ENCODE measurements at places on chromosomes 5 and 9.
A peak's percentile ranks its signal among the peaks of the same experiment; 100 is the strongest.

GRCh38 chr5:119309326-119309725, 46.5 kb upstream of the TNFAIP8 start:
- DNase-seq, result no peak

DNA sequence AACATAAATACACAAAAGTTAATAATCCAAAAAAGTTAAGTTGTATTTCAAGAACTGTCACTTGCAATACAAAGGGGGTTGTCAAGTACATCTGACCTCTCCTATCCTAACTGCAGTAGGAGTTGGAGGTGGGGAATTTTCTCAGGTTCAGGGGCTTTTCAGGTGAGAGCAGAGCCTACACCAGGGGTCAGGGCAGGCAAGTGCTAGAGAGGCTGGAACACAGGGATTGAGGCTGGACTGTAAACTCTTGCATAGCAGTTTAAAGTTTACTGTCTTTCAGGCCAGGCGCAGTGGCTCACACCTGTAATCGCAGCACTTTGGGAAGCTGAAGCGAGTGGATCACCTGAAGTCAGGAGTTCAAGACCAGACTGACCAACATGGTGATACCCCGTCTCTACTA, 25.4 kb upstream of the RASGRF2 start:
- no peak for DNase-seq

DNA sequence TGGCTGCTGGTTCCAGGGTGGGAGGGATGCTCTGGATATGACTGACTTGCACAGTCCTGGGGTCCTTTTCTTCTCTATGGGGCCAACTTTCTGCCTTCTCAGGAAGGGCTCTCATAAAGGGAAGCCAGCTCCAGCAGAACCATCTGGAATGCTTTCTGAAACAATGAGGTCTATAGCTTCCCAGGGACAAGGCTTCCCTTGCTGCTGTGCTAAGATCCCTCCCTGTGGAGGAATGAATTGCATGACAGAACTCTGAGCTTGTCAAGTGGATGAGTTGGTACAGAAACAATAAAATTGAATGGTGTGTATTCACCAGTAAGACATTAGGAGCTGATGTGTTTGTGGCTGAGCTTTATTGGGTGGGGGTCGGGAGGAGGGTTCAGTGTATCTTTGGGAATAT, 19.8 kb downstream of the CKMT2 start:
- no peak for DNase-seq

GRCh38 chr5:34991486-34992238, 56.1 kb downstream of the AGXT2 start:
- no peak for DNase-seq

DNA sequence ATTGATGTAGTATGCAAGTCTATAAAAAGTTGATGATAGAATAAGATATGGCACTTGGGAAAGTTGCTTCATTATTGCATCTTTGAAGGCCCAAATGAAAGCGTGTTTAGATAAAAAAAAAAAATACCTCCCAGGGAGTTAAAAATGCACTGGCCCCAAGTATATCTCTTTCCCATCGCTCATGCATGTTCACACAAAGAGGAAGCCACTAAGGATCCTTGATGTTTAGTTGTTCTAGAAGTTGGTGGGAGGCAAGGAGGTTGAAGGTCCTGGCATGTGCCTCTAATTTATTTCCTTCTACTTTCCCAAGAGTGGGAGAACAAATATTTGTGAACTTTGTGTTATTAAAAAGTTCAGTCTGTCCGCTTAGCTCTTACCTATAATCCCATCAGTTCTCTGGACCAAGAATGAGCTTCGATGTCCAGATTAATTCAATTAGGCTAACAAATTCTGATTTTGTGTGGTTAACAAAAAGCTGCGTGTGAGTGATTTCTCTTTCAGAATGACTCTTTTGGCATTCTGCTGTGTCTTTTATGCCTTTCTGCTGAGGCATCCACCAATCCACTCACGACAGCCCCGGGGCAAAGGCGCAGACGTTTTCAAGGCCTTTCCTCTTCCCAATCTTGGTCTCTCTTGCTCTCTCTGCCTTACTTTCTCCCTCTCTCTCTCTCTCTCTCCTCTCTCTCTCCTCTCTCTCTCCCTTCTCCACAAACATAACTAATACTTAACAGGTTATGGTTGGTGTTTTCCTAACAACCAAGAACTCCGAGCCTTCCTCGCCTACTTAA, 135.1 kb upstream of the ERCC6L2 start:
- DNase-seq, result no peak

- no peak for DNase-seq
Observed at GRCh38 chr5:125041798-125042197, 295.4 kb upstream of the ZNF608 start.

- no peak for DNase-seq
Observed at GRCh38 chr5:179436321-179437122, 91.3 kb upstream of the ADAMTS2 start.

DNA sequence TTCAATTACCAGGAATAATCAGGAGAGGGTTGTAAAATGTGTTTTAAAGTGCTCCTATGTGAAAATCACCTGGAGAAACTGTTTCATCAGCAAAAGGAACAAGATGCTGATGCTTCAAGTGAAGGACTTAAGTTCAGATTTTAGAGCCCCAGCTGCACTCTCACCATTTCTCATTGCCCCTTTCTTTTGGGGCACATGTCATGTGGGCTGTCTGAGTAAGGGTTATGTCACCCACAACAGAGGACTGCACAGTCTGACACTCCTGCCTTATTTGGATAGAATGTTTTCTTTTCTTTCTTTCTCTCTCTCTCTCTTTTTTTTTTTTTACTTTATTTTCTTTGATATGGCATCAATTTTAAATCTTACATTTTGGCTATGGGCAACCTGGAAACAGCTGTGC, 204.1 kb upstream of the EFNA5 start:
- no peak for DNase-seq

DNA sequence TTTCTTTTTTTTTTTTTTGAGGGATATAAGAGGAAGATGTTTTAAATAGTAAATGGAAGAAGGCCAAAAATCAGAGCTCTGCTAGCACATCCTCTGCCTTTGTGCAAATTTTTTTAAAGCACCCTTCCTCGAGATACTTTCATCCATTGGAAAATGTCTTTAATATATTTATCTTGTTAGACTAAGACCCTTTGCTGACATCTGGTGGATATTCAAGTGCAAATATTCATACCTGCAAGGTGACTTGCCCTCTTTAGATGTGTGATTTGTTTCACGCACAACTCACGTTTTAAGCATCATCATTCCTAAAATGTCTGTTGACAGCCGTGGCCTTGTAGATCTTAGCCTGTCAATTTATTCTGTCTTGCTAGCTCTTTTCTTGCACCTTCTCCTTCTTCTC, 258.5 kb downstream of the AGTPBP1 start:
- no peak for DNase-seq

- DNase-seq, result no peak
Observed at GRCh38 chr9:5205071-5205470, 19.6 kb upstream of the INSL6 start.

GRCh38 chr5:84383816-84384603, 670 bp downstream of the EDIL3 start:
- DNase-seq, result no peak

DNA sequence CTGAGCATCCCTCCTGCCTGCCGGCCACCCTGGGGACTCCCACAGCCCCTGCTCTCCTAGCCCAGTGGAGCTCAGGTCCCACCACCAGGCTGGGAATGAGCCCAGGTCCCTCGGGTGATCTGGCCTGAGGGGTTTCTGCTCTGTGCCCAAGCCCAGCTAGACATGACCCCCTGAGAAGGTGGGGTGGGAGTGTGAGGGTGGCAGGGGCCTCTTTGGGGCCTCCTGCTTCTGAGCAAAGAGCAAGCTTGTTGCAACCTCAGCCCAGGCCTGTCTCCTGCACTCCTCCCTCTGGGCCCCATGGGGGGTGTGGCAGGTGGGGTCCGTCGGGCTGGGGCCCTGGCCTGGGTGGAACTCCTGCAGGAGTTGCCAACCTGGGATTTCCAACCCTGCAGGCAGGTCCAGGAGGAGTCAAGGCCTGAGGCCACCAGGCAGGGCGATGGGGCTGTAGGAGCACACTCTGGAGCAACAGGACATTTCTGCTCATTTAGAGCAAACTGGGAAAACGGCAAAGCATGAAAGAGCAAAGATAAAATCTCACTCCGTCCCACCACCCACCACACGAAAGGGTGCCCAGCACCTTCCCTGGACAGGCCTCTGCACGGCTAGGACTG, 11.4 kb upstream of the NRARP start:
- DNase-seq, result no peak

DNA sequence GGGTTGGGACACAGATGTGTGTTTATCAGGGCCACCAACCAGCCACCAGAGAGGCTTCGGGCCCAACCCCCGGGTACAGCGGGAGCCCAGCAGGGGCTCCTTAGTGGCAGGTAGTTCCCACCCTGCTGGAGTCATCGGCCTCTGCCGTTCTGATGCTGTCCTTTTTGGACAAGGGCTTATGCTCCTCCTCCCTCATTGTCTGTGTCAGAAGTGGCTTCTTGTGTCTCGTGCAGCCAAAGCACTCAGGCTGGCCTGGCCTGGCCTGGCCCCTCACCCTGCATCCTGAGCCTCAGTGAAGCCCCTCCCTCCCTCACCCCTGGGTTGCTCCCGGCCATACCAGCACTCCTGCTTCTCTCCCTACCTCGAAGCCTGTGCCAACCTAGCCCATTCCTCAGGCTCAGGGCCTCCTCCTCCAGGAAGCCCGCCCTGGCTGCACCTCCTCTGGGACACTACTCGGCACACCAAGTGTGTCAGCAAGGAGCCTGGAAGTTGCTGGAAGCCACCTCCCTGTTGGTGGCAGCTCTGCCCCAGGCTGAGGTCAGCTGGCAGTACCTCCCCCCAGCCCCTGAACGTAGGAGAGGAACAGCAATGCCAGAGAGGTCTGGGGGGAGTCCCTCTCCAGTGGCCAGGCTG, 4.1 kb upstream of the UBAC1 start:
- DNase-seq, result no peak

DNA sequence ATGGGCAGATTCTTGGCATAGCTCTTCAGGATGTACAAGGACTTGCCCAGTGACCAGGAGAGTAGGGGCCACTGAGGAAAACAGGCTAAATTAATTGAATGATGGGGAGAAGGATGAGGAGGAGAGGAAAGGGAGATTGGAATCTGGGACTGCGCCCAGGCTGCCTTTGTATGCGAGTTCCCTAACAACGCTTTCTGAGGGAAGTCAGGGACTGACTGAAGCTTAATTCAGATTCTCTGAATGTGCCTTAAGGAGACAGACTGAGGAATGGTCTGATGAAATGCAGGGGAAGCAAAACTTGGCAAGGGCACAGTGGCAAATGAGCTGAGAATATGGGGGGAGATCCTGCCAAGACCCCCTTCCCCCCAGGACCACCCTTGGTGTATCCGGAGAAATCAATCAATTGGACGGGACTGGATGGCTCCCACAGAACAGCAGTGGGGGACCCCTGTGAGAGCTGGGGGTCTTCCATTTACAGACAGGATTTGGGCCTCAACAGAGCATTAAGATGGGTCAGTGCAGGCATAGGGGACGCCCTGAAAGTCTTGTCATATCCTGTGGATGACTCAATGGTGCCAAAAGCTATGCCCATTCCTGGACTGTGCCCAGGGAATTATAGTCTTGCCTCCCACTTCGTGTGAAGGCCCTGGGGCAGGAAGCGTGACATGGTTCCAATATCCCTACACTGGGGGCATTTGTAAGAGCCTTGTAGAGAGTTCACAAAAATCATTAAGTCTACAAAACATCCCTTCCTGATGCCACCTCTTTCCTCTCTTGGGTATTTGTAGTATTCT, 215.5 kb upstream of the TNC start:
- no peak for DNase-seq

DNA sequence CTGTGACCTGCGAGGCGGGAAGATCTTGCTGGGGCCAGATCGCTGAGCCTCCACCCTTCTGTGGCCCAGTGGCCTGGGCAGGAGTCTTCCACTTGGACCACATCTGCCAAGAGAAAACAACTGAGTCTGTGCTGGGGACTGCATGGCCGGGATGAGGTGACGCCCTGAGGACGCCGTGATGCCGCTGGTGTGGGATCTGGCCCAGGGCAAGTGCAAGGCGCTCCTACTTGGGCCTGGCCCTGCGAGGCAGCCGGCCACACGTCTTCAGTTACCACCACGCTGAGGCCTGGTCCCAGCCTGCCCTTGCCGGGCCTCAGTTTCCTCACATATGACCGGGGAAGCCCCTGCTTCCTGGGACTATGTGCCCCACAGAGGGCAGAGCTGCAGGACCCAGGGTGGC, 133.4 kb downstream of the SLC25A46 start:
- DNase-seq, result no peak

DNA sequence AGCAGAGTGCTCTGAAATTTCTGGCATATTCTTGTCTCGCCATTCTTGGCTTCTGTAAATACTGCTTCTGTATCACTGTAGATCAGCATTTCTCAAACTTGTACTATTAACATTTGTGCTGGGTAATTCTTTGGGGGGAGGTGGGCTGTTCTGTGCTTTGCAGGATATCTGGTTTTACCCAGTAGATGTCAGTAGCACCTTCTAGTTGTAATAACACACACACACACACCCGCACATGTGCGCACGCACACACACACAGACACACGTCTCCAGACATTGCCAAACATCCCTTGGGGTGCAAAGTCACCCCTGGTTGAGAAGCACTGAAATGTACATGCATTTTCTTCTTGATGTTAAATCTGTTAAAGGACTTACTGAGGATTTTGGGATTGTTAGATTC, 304.1 kb downstream of the MAT2B start:
- no peak for DNase-seq

DNA sequence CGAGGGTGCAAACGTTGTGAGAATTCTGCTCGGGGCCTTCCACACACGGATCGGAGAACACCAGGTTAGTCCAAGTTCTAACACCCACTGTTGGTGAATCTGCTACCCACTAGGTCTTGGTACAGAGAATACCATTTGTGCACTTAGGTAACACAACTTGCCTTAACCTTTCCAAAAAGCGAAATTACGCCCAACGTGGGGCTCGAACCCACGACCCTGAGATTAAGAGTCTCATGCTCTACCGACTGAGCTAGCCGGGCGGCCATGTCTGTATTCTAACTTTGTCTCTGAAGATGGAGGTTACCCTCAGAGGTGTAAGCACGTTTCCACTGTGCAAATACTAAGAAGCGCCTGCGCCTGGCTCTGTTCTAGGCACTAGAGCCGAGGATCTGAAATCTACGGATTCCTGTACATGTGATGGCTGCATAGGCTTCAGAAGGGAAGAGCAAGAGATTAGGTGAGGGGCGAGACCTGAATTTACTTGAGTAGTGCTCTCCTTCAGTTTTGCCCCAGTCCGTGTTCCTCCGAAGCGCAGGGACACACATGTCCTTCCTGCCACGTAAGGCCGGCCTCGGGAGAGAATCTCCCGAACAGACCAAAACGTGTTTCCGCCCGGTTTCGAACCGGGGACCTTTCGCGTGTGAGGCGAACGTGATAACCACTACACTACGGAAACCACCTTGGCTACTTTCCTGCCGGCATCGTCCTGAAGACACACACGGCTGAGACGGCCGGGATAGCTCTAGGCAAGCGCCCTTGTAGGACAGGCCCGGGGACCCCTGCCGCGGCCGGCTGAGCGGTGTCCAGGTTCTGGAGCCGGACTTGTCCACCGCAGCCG, 1.1 kb upstream of the TRIM41 start:
- DNase-seq, result peak; percentile 92

GRCh38 chr9:122367774-122368460, 2.9 kb upstream of the PTGS1 start:
- no peak for DNase-seq
